Frontal cortex (tissue), 4 donors: ENCODE measurements at places on chromosomes 2 and 18. TPM values are rescaled to one million over a fixed set of nuclear protein-coding genes. Genes with fewer than 3 reads are reported as not detected.

Gene CHRNG
- total RNA-seq = not detected

Gene TXNDC2
- total RNA-seq = not detected

Gene PRKAG3
- not detected for total RNA-seq

Gene TNFAIP6
- total RNA-seq = 0.41 TPM

Gene STARD6
- 0.82 TPM for total RNA-seq

Gene ZNF236
- 31.0 TPM for total RNA-seq

Gene FAM110C
- 8.6 TPM for total RNA-seq

Gene MALL
- total RNA-seq = 2.9 TPM

Gene RTP5
- total RNA-seq = 2.4 TPM
